CD4-positive, alpha-beta memory T cell (primary cell): ENCODE measurements at places on chromosomes 7 and 10.

- H3K4me1 ChIP-seq: no peaks in the 10 kb centered on the region
- no peak overlapping the region for H3K4me3 ChIP-seq
- H3K27ac ChIP-seq: no peak overlapping the region
- H3K36me3 ChIP-seq: no peaks in the 10 kb centered on the region
- no peaks in the 10 kb centered on the region for H3K27me3 ChIP-seq
- DNase-seq: no peak
These were observed 171.6 kb upstream of the FOXP2 start for GRCh38 chr7:114242992-114243507.

- no peaks in the 10 kb centered on the region for H3K36me3 ChIP-seq
- H3K27me3 ChIP-seq: no peaks in the 10 kb centered on the region
- no peak overlapping the region for H3K4me3 ChIP-seq
These were observed 146.2 kb downstream of the WDR11 start for GRCh38 chr10:120997313-120997712.

DNA sequence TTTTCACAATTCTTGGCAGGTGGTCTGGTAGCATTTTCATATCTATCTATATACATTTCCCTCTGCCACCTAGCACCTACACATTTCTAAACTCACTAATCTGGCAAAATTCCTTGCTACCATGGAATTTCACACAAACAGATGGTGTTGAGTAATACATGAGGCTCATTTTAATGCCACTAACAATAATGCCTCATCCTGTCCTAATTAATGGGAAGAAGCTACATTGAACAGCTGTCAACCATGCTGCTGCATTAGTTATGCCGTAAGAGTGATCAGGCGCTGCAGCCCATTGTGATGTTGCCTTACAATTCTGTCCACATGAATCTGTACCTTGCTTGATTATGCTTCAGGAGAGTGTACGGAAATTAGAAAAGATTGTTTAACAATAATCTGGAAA is 23.2 kb downstream of the COL1A2 start:
- no peaks in the 10 kb centered on the region for H3K27me3 ChIP-seq
- no peak for DNase-seq
- no peak overlapping the region for H3K4me3 ChIP-seq
- no peaks in the 10 kb centered on the region for H3K4me1 ChIP-seq
- H3K36me3 ChIP-seq: no peaks in the 10 kb centered on the region

DNA sequence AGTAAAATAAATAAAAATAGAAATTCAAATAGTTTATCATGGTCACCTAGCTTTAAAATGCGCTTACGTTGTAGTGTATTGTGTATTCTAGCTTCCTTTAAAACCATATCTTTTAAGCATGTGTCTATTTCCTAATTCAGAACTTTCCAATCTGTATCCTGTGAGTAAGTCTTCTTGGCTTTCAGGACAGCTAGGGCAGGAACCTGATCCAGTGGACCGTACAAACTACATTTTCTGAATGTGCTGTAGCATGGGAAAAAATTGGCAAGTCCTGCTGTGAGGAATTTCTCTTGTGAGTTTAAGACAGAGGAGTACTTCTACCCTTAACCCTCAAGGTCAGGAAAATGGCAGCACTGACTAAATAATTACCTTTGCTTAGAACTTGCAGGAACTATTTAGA is 12.1 kb downstream of the OPN1SW start:
- H3K4me1 ChIP-seq: no peaks in the 10 kb centered on the region
- no peaks in the 10 kb centered on the region for H3K27me3 ChIP-seq
- no peak for DNase-seq
- no peak overlapping the region for H3K4me3 ChIP-seq
- no peak overlapping the region for H3K27ac ChIP-seq

- peak; percentile 69 for DNase-seq
- peaks cover 36% of the 10 kb centered on the region for H3K4me1 ChIP-seq
- H3K36me3 ChIP-seq: peaks cover 5% of the 10 kb centered on the region
- H3K4me3 ChIP-seq: no peak overlapping the region
- H3K27ac ChIP-seq: peak overlapping the region; percentile 36
These were observed 112.2 kb downstream of the CLEC2L start for GRCh38 chr7:139635526-139636302.

DNA sequence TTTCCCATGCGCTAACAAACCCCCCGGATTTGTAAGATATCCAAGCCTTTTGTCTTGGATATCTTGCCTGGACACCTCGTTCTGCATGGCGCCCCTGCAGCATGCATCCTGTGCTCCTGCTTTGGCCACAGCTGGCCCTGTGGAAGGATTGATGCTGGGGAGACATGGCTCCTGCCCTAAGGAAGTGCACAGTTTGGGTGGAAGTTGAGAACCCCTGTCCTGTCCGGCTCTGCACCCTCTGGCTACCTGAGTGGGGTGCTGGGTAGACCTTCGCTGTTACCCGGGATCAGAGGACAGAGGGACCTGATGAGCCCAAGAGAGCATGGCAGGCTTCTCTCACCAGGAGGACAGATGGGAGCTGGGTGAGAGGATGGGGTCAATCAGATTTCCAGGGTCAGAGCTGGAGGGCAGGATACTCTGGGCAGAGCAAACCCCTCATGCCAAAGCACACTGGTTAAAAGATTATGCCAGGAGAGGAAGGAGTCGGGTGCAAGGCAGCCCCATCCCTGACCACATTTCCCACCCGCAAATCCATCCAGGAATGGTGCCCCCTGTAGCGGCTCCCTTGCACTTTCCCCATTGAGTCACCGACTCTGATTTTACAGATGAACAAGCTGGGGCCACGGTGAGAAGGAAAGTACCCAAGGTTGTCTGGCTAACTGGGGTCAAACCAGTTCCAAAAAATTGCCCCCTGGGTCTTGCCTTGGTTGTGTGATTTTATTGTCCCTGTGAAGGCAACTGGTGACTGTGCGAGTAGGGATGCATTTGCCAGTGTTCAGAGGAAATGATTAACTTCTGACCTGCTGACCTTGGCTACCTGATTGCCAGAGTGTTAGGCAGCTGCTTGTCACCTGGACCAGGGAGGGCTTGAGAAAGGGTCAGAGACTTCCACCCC is 290.1 kb upstream of the ZMIZ1 start:
- no peak overlapping the region for H3K27ac ChIP-seq
- no peak for DNase-seq
- H3K36me3 ChIP-seq: no peaks in the 10 kb centered on the region
- no peaks in the 10 kb centered on the region for H3K4me1 ChIP-seq

- no peaks in the 10 kb centered on the region for H3K27me3 ChIP-seq
- no peaks in the 10 kb centered on the region for H3K4me1 ChIP-seq
- no peak for DNase-seq
- no peak overlapping the region for H3K27ac ChIP-seq
These were observed 191.3 kb downstream of the FGFR2 start for GRCh38 chr10:121406823-121407545.

DNA sequence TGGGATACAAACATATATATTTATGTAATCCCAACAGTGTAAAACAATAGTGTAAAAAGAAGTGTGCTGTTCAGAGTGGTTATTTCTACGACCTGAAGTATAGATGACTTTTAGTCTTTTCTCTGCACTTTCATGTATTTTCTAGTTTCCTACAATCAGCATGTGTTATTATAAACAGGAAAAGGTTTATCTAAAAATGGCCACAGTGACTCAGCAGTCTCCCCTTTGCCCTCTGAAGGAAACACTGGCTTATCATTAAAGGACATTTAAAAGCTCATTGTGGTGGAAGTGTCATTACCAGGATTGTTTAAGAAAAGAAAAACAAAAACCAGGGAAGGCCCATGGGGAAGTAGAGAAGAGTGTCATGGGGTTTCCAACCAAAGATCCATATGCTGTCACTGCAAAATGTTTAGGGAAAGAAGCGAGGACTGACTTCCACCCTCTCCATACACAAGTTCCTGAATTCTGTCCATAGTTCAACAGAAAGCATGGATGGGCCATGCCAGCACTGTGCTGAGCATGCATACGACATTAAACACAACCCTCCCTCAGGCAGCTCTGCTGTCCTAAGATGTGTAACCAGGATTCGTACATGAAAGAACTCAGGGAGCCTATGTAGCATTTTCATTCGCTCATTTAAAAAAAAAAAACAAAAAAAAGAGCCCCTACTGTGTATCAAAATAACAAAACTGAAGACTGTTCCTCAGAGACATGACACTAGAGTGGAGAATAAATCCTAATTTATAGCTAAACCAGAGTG is 10.2 kb downstream of the CYREN start:
- H3K27me3 ChIP-seq: no peaks in the 10 kb centered on the region
- no peaks in the 10 kb centered on the region for H3K36me3 ChIP-seq
- DNase-seq: no peak
- H3K4me1 ChIP-seq: peaks cover 39% of the 10 kb centered on the region
- H3K27ac ChIP-seq: no peak overlapping the region
- no peak overlapping the region for H3K4me3 ChIP-seq
